Lower lobe of right lung (tissue), 2 donors: ENCODE measurements at places on chromosomes 4 and X. TPM values are rescaled to one million over a fixed set of nuclear protein-coding genes. Genes with fewer than 3 reads are reported as not detected.

DRP2 gene
- total RNA-seq, result not detected

DNA sequence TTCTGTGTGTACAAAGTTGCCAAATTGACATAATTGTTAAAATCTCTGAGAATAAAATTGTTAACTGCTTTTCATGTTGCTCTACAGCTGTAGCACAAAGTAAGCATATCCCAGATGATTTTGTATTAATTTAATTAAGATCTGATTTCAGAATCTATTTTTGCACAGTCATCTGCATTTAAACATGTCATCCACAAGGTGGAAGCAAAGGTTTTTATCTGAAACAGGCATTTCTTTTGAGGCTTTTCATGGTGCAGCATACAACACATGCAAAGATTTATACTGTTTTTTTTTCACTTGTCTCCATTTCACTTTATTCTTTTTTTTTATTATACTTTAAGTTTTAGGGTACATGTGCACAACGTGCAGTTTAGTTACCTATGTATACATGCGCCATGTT lies 51.2 kb downstream of the GC start:
- H3K27ac ChIP-seq, result no peak overlapping the region
- H3K36me3 ChIP-seq, result no peaks in the 10 kb centered on the region
- no peaks in the 10 kb centered on the region for H3K4me1 ChIP-seq

GRCh38 chr4:154928640-154929257 lies 147.7 kb downstream of the RBM46 start:
- no peak overlapping the region for H3K27ac ChIP-seq
- no peaks in the 10 kb centered on the region for H3K27me3 ChIP-seq
- DNase-seq, result no peak
- no peaks in the 10 kb centered on the region for H3K4me1 ChIP-seq
- no peaks in the 10 kb centered on the region for H3K36me3 ChIP-seq
- H3K4me3 ChIP-seq, result no peak overlapping the region

RS1 gene
- 3.9 TPM for total RNA-seq

PRRG1 gene
- total RNA-seq, result 16.2 TPM

GRCh38 chrX:115493015-115493414 lies 68.0 kb upstream of the PLS3 start:
- H3K36me3 ChIP-seq, result no peaks in the 10 kb centered on the region
- DNase-seq, result no peak
- no peaks in the 10 kb centered on the region for H3K27me3 ChIP-seq
- no peak overlapping the region for H3K4me3 ChIP-seq

DNA sequence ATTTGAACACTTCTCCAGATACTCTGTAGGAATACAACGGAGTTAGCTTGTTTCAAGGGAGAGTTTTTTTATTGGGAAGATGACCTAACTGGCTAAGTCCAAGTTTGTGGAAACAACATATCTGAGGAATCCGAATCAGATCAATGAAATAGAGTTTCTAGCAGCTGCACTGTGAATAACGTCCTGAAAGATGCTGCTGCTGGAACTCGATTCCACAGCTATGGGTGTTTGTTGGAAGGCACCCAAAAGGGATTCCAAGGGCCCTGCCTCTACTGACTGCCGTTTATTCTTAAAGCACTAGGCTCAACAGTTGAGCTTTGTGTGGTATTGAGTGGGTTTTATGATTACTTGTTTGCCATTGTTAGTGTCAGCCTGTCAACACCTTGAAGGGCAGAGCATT lies 6.6 kb upstream of the GBA3 start:
- H3K27ac ChIP-seq, result no peak overlapping the region
- no peak for DNase-seq
- H3K36me3 ChIP-seq, result no peaks in the 10 kb centered on the region
- no peaks in the 10 kb centered on the region for H3K27me3 ChIP-seq

GRCh38 chr4:27716693-27717430 lies 856.2 kb downstream of the STIM2 start:
- H3K4me1 ChIP-seq, result no peaks in the 10 kb centered on the region
- H3K27ac ChIP-seq, result no peak overlapping the region
- no peaks in the 10 kb centered on the region for H3K36me3 ChIP-seq
- DNase-seq, result no peak
- no peak overlapping the region for H3K4me3 ChIP-seq

DNA sequence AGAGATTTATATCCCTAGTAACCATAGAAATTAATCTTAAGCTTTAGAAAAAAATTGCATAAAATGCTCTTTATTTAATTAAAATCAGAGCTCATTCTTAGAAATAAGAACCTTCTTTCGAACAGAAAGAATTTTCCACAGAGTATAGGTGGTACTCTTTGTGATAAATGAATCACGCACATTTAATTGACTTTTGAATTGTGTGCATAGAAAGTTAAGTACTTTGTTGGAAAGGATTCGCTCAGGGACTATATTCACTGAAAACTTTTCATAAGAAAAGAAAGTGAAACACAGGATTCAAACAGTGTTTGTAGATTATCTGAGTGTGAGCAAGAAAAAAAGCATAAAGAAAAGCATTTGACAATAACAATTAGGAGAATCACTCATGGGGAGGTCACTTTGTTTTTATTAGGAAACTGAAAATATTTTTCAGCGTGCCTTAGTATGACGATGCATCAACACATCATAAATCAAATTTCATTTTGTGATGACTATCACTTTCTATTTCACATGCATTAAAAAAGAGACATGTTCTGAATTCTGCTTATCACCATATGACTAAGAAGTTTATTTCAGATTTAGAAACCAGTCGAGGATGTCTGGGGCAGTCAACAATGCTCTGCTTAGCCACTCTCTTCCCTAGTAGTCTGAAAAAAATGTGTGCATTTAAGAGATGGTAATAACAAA lies 49.5 kb downstream of the STX18 start:
- H3K36me3 ChIP-seq, result no peaks in the 10 kb centered on the region
- peaks cover 8% of the 10 kb centered on the region for H3K4me1 ChIP-seq
- H3K27me3 ChIP-seq, result no peaks in the 10 kb centered on the region

DNA sequence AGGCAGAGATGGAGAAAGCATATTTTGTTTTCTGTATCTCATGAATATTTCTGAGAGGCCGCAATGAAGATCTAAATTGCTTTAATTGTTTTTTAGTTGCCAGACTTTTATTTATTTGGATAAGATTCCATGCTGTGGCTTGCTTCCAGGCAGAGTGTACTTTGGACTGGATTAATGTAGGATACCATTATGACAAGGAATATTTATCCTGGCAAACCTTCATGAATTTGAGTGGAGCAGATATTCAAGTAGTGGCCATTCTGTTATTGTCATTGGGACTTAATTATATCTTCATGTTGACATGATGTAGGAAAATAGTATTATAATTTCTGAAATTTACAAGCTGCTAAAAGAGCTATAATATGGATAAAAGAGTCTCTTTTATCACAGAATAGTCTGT lies 182.9 kb downstream of the C4orf33 start:
- H3K4me3 ChIP-seq, result no peak overlapping the region
- no peak overlapping the region for H3K27ac ChIP-seq
- H3K4me1 ChIP-seq, result no peaks in the 10 kb centered on the region
- no peaks in the 10 kb centered on the region for H3K36me3 ChIP-seq
- DNase-seq, result no peak

- no peak for DNase-seq
- H3K36me3 ChIP-seq, result peaks cover 6% of the 10 kb centered on the region
- no peaks in the 10 kb centered on the region for H3K27me3 ChIP-seq
- no peak overlapping the region for H3K4me3 ChIP-seq
- H3K27ac ChIP-seq, result no peak overlapping the region
- no peaks in the 10 kb centered on the region for H3K4me1 ChIP-seq
Measured at GRCh38 chr4:127896528-127896927, 15.8 kb downstream of the PLK4 start.

- peak overlapping the region; percentile 17 for H3K4me3 ChIP-seq
- no peak overlapping the region for H3K27ac ChIP-seq
- H3K27me3 ChIP-seq, result peaks cover 60% of the 10 kb centered on the region
Measured at GRCh38 chr4:3766785-3767569, 792 bp downstream of the ADRA2C start.
